ENCODE measurements at places on chromosomes 16 and 17.

DNA sequence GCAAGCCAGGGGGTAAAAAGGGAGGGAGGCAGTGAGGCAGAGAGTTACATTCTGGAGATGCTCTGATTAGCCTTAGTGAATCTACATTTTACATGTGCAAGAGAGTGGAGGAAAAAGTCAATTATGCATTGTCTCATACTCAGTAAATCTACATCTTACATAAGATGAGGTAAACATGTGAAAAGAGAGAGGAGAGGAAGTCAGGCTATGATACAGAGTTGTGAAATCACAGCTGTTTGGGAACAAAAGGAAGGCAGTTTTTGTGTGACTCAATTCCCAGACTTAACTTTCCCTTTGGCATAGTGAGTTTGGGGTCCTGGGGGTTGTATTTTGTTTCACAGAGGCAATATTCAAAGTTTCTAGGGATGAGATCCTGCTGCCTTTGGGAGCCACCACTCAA is 67.8 kb downstream of the GP2 start:
- no peak for DNase-seq

- DNase-seq = no peak
Observed at GRCh38 chr16:75559564-75560372, 3.7 kb upstream of the TMEM231 start.

GRCh38 chr16:57532266-57532625 is 4.1 kb downstream of the CCDC102A start:
- DNase-seq = peak; percentile 10

DNA sequence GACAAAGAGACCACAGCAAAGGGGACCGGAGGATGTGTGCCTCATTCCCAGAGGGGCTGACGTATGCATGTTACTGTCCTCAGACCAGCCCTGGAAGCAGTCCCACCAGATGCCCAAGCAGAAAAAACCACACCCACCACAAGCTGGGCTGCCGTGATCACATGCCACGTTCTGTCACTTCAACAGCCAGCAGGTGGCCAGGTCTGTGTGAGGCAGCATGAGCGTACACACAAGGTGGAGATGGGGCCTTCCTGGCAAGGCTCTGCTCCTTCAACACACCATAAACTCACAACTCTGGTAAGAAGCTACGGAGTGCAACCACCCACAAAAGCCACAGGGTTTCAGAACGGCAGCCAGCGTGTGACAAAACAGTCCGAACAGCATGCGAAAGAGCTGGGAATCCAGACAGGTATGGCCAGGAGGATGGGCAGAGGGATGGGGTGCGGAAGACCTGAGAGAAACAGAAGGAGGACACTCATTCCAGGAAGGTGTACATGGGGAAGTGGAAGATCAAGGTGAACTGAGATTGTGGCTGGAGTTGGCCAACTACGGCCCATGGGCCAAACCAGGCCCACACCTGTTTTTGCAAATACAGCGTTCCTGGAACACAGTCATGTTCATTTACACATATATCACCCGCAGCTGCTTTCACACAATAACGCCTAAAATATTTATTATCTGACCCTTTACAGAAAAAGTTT is 27.9 kb downstream of the MBTPS1 start:
- DNase-seq = peak; percentile 70

GRCh38 chr17:49931416-49932137 is 37.4 kb upstream of the DLX4 start:
- DNase-seq = no peak

GRCh38 chr17:41627316-41628072 is 3.1 kb upstream of the KRT17 start:
- no peak for DNase-seq

DNA sequence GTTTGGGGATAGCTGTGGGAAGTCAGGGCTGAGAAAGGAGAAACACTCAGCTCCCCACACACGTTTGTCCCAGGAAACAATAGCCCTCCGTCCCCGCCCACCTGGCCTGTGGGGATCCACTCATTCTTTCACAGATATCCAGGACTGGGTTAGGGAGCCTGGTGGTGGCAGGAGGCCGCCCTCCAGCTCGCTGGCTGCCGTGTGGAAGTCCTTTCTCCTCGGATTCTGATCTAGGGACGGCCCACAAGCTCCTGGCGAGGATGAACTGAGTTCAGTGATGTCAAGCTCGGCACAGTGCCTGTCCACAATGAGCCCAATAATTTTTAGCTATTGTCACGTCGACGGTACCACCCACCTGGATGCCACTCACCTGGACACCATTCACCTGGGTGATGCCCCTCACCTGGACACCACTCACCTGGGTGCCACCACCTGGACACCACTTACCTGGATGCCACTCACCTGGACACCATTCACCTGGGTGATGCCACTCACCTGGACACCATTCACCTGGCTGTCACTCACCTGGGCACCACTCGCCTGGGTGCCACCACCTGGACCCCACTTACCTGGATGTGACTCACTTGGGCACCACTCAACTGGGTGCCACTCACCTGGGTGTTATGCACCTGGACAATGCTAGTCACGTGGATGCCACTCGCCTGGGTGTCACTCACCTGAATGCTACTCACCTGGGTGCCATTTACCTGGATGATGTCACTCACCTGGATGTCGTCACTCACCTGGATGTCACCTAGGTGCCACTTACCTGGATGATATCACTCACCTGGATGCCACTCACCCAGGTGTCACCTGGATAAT is 172.5 kb upstream of the FOXF1 start:
- no peak for DNase-seq

DNA sequence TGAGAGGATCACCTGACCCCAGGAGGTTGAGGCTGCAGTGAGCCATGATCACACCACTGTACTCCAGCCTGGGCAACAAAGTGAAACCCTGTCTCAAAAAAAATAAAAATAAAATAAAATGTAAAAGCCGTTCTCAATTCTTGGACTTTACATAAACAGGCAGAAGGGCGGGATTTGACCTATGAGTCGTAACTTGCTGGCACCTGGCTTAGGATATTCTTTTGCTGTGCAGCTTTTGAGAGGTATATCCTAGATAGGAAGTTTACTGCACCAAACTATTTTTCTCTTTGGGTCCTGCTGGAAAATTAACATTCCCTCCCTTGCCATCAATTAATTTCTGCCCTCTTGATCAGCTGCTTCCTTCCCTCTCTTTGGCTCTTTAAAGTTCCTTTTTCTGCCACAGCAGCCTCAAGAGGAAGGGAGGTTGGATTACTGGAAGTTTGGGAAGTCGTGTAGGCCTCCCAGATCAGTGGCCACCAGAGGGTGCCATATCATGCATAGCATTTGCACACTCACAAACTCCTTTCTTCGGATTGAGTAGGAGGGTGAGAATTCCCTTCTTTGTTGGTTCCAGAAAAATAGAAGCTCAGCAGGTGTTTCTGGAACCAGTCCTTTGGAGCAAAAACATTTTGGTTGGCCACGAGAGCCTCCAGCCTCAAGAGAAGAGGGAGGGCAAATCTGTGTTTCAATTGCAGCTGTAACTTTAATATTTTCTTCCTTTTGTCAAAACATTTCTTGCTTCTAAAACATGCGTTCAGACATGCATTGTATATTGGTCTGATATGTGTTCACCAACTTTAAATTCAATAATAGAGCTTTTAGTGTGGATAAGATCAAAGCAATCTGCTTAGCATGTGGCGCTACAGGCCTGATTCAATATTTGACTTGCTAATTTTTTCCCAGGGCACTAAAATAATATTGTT is 147.3 kb downstream of the CCDC182 start:
- no peak for DNase-seq

DNA sequence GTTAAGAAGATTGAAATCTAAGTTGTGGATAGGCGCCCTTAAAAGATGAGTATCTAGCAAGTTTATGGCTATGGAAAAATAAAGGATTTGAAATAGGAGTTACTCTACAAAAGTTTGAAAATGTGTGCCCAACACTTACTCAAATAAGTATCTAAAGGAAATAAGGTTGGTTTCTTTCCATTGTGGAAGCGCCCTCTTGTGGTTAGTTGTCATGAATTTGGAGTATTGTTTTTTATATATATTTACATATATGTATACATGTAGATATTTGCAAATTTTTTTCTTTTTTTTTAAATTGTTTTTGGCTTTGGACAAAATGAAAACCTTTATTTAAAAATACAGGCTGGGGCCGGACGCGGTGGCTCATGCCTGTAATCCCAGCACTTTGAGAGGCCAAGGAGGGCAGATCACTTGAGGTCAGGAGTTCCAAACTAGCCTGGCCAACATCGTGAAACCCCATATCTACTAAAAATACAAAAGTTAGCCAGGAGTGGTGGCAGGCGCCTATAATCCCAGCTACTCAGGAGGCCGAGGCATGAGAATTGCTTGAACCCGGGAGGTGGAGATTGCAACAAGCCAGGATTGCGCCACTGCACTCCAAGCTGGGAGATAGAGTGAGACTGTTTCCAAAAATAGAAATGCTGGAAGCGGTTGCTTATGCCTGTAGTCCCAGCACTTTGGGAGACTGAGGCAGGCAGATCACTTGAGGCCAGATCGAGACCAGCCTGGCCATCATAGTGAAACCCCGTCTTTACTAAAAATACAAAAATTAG is 24.0 kb upstream of the VPS4A start:
- peak; percentile 51 for DNase-seq

- no peak for DNase-seq
Observed at GRCh38 chr17:19248151-19248927, 11.2 kb downstream of the EPN2 start.

GRCh38 chr17:71251951-71252350 is 868.9 kb upstream of the SOX9 start:
- no peak for DNase-seq

- DNase-seq = no peak
Observed at GRCh38 chr16:79047337-79047736, 553.2 kb downstream of the MAF start.

DNA sequence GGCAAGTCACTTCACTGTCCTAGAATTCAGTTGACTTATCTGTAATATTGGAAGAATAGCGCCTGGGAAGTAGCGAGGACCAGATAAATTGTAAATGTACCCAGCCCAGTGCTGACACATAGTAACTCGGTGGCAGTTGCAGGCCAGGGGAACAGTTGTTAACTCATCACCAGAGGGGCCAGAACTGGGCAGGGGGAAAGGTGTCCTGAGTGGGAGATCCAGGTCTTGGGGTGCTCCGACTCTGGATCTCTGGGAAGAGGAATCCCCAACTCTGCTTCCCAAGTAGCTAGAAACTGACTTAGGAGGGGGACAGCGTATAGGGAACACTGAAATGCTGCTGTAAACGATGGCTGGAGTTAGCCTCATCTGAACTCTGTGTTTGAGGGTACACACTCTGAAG is 23.0 kb downstream of the BCL7C start:
- no peak for DNase-seq

GRCh38 chr16:70752426-70752825 is 48.5 kb downstream of the VAC14 start:
- DNase-seq = no peak

DNA sequence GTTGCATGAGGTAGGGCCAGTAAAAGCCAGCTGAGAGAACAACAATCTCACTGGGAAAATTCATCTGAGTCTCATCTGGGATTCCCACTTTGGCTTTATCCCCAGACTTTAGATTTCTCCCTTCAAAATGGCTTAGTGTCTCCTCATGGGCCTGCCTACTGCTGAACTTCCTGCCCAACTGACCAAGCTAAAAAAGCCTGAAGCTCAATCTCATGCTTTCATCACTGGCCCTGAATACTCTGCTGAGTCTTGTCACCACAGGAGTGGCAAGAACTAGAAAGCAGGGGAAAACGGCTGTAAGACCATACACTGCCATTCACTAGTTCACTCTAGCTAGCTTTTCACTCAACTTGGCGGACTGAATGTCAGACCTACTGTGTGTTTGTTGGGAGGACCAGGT is 96.4 kb upstream of the NOG start:
- DNase-seq = no peak

GRCh38 chr16:69410219-69410990 is 14.0 kb upstream of the CYB5B start:
- no peak for DNase-seq

DNA sequence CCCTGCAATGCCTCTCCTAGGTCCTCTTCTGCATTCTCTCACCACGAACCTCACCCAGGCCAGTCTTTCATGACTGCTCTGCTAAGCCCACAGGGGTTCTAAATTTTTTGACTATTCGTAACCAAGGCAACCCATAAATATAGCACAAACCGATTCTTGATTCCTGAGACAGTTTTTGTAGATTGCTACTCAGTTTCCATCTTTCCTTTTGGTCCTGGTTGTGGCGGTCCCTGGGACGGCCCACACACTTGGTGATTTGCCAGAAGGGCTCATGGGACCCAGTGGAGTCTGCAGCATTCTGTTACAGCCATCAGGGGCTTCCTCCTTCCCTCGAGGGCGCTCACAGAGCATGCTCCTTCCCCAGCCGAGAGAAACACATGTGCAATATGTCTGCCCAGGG is 23.4 kb upstream of the MGAT5B start:
- DNase-seq = no peak

DNA sequence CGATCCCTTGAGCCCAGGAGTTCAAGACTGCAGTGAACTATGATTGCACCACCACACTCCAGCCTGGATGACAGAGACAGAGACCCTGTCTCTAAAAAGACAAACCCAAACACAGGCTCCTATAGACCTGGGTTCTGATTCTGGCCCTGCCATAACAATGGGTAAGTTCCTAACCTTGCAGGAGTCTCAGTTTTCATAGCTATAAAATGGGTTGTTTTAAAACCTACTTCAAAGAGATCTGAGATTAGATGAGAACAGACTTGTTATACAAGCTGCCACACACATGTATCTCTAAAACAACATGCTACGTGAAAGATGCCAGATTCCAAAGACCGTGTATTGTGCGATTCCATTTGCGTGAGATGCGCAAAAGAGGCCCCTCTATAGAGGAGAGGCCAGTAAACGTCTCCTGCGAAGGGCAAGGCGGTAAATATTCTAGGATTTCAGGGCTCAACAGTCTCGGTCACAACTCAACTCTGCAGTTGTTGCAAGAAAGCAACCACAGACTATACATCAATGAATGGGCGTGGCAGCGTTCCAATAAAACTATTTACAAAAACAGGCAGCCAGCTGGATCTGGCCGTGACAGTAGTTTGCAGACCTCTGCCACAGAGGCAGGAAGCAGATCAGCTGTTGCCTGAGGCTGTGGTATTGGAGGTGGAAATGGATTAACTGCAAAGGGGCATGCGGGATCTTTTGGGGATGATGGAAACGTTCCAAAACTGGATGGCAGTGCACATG is 5.9 kb downstream of the CORO7 start:
- DNase-seq = no peak

GRCh38 chr17:311119-311782 is 41.4 kb downstream of the RPH3AL start:
- no peak for DNase-seq

All from GM13977 (cell line).